AG20443 (cell line): ENCODE measurements at places on chromosomes 4 and X.

- no peak for DNase-seq
Observed at GRCh38 chrX:134692233-134692632, 34.0 kb upstream of the PLAC1 start.

GRCh38 chr4:94516999-94517398, 65.3 kb downstream of the PDLIM5 start:
- no peak for DNase-seq

DNA sequence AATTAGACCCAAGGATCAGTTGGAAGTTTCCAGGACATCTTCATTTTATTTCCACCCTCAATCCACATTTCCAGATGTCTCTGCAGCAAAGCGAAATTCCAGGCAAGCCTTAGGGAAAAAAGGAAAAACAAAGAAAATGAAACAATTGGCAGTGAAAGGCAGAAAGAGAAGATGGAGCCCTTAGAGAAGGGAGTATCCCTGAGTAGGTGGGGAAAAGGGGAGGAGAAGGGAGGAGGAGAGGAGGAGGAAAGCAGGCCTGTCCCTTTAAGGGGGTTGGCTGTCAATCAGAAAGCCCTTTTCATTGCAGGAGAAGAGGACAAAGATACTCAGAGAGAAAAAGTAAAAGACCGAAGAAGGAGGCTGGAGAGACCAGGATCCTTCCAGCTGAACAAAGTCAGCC, at the start of gene PLP1:
TSS of gene PLP1 (plus strand) at position 295 of the 400 bp plus-strand sequence. CDS start 156 bp downstream, outside the sequence.
- DNase-seq = no peak

DNA sequence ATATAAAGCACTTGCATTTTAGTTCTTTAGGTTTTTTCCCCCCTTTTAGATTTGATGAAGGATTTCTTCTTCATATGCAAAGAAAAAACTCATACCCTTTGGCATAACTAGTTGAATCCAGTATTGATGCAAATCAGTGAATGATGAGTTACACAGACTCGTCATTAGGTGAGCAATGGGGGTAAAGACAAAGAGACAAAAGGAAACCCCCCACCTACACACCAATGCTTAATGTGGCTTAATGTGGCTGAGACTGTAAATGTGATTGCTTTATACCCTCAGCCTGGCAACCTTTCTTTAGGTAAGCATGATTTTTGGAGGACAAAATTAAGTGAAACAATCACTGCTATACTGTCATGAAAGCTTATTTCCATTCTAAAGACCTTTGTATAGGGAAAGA, 39.5 kb downstream of the CD40LG start:
- DNase-seq = no peak

- DNase-seq = peak; percentile 49
Observed at GRCh38 chr4:76744241-76744921, 153.6 kb downstream of the SOWAHB start.

DNA sequence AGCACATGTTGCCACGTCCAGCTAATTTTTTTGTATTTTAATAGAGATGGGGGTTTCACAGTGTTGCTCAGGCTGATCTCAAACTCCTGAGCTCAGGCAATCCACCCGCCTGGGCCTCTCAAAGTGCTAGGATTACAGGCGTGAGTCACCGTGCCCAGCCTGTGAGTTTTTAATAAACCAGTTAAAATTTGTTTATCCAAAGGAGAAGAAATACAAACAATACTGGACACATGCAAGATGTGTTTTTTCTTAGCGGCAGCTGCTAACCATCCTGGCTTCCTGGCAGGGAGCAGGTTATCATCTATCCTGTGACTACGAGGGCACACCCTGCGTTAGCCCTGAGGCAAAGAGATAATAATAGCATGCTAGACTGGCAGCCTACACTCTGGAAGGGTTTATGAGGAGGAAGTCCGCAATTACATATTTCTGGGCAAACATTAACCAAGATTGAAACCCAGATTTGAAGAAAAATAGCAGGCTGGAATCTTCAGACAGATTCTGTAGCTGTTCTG, 191.4 kb downstream of the SPRY1 start:
- DNase-seq = peak; percentile 74

- no peak for DNase-seq
Observed at GRCh38 chr4:113170115-113170804, 120.8 kb downstream of the ANK2 start.

DNA sequence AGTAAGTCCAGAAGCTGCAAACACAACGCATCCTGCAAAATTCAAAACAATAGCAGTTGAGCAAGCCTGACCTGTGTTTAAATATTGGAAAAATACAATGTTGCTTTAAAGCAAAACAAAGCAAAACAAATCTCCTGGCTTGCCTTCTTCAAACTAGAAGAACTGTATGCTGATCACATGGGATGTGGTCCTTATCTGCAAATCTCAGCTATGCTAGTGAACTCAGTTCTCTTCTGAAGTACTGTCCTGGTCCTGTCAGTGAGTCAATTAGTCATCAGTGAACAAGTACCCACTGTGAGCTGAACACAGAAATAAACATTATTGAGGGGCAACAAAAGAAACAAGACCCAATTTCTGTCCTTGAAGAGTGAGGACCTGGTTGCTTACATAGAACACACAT, 522.5 kb downstream of the SMARCA1 start:
- no peak for DNase-seq

DNA sequence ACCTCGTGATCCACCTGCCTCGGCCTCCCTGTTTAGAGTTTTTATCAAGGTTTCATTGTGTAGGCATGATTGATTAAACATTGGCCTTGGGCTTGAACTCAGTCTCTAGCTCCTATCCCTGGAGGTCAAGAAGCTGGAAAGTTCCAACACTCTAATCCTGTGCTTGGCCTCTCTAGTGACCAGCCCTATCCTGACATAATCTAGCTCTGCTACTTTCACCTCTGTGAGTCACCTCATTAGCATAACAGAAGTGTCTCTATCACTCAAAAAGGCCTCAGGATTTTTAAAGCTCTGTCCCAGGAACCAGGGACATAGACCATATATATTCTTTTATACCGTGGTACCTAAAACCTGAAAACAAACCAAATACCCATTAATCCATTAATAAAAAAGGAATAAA, 377.5 kb downstream of the CENPC start:
- no peak for DNase-seq

DNA sequence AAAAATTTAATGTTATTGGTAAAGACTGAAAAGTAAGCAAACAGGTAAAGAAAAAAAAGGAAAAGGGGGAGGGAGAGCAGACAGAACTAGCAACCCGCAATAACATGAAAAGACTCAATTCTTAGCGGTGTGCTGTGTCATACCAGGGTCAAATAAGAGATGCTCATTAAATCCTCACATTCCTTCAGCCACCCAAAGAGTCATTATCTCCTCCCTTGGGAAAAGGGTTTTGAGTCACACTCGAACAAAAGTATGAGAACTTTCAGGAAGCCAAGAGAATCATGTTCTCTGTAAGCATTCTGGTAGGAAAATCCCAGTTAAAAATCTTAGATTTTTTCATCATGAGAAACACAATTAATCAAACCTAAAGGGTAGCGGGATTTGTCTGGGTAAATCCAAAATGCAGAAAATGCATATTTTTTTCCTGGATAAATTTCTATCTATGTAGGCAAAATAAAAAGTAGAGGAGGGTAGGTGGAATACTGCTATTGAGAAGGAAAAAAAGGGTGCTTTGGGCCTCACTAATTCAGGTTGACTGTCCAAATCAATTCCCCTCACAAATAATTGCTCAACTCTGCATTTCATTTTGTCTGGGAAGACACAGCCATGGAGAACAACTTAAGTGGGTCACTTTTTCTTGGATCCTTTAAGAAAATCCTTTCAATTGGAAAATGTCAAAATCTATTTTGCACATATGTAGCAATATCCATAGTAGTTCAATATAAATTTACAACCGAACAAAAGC, 23.2 kb downstream of the TNIP3 start:
- DNase-seq = peak; percentile 72

DNA sequence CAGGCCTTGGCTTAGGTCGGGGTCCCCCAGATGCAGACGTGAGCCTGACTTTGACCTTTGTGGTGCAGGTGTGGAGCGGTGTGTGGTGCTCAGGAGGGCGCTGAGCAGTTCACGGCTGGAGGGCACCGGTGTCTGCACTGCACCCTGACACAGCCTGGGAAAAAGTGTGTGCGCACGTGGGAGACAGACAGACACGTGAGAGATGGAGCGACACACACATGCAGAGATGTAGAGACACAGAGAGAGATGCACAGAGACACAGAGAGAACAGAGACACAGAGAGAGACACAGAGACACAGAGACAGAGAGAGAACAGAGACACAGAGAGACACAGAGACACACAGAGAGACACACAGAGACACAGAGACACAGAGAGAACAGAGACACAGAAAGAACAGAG, 6.2 kb upstream of the HTRA3 start:
- no peak for DNase-seq

GRCh38 chrX:18468599-18468998, 43.2 kb downstream of the CDKL5 start:
- DNase-seq = no peak

GRCh38 chr4:137819964-137820383, 287.7 kb upstream of the PCDH18 start:
- peak; percentile 29 for DNase-seq

DNA sequence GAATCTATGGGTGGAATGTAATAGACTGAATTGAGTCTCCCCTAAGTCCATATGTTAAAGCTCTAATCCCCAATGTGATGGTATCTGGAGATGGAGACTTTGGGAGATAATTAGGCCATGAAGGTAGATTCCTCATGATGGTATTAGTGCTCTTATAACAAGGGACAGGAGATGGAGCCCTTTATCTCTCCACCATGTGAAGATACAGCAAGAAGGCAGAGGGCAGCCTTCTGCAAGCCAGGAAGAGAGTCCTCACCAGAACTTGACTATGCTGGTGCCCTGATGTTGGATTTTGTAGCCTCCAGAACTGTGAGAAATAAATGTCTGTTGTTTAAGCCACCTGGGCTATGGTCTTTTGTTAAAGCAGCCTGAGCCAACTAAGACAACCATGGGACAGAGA, 76.4 kb upstream of the F8A3 start:
- no peak for DNase-seq

DNA sequence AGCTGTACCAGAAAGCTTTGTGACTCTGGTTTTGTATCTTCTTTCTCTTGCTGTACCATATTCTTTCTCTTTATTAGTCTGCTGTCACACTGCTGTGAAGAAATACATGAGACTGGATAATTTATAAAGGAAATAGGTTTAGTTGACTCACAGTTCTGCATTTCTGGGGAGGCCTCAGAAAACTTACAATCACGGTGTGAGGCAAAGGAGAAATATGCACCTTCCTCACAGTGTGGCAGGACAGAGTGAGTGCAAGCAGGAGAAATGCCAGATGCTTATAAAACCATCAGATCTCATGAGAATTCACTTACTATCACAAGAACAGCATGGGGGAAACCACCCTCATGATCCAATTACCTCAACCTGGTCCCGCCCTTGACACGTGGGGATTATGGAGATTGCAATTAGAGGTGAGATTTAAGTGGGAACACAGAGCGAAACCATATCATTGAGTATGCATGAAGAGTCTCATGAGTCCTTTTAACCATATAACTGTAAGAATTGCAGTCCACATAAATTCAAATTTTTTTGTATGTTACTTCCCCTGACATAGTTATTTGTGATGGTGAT, 67.4 kb upstream of the INPP4B start:
- no peak for DNase-seq

- DNase-seq = no peak
Observed at GRCh38 chrX:74523870-74524735, 90.3 kb downstream of the RLIM start.

GRCh38 chr4:170581322-170581721, 491.6 kb upstream of the AADAT start:
- no peak for DNase-seq
